ENCODE measurements at places on chromosomes 1 and 21. TPM values are rescaled to one million over a fixed set of nuclear protein-coding genes. Genes with fewer than 3 reads are reported as not detected.

CRYBG2 gene
- polyA plus RNA-seq, result 0.49 TPM

SF3B4 gene
- 54.3 TPM for polyA plus RNA-seq

C1orf115 gene
- 4.2 TPM for polyA plus RNA-seq

MYOM3 gene
- polyA plus RNA-seq, result 0.05 TPM

PCP4 gene
- polyA plus RNA-seq, result not detected

ZBED6 gene
- polyA plus RNA-seq, result 2.5 TPM

CFAP45 gene
- 0.57 TPM for polyA plus RNA-seq

FCGR3A gene
- not detected for polyA plus RNA-seq

CELA2A gene
- polyA plus RNA-seq, result not detected

LAD1 gene
- not detected for polyA plus RNA-seq

GSTM1 gene
- not detected for polyA plus RNA-seq

OR2AK2 gene
- polyA plus RNA-seq, result not detected

PRAMEF18 gene
- not detected for polyA plus RNA-seq

LMX1A gene
- not detected for polyA plus RNA-seq

COL8A2 gene
- polyA plus RNA-seq, result 2.6 TPM

All from SK-N-SH (cell line).